Epithelial cell of alveolus of lung (primary cell): ENCODE measurements at places on chromosomes 6 and 20. TPM values are rescaled to one million over a fixed set of nuclear protein-coding genes. Genes with fewer than 3 reads are reported as not detected.

The RFX6 gene
- total RNA-seq = not detected in 2 replicates

The RHAG gene
- total RNA-seq = not detected in 2 replicates

The ADGB gene
- not detected in 2 replicates for total RNA-seq

The RBM24 gene
- 5.6 and 6.1 TPM in 2 replicates for total RNA-seq

The OR12D3 gene
- not detected in 2 replicates for total RNA-seq

The CPXM1 gene
- 3.0 and 11.1 TPM in 2 replicates for total RNA-seq

The RAD21L1 gene
- total RNA-seq = 0.52 and 0.88 TPM in 2 replicates

The KIF3B gene
- 16.0 and 16.2 TPM in 2 replicates for total RNA-seq

The BMP2 gene
- 11.2 and 22.0 TPM in 2 replicates for total RNA-seq
